ENCODE measurements at places on chromosomes 3 and 15. TPM values are rescaled to one million over a fixed set of nuclear protein-coding genes. Genes with fewer than 3 reads are reported as not detected.

DNA sequence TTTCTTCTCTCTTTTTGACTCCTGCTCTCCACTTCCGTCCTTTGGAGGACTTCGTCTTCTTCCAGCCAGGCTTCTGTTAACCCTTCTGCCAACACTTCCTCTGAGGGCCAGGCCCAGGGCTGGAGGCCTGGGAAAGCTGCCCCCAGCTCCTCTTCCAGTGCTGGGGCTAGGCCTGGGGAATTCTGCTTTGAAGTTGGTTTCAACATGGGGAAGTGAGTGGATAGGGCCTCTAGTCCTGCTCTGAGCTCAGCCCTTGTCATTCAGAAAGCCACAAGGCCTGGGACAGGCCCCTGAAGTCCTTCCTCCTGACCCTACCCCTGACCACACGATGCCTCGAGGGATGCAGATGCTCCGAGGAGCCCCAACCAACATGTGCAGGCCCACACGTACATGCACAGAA lies 53.9 kb upstream of the HERC1 start:
- no peak for DNase-seq
- H3K27ac ChIP-seq, result no peak overlapping the region
- H3K27me3 ChIP-seq, result no peaks in the 10 kb centered on the region
- no peak overlapping the region for H3K4me3 ChIP-seq
- no peaks in the 10 kb centered on the region for H3K4me1 ChIP-seq

DNA sequence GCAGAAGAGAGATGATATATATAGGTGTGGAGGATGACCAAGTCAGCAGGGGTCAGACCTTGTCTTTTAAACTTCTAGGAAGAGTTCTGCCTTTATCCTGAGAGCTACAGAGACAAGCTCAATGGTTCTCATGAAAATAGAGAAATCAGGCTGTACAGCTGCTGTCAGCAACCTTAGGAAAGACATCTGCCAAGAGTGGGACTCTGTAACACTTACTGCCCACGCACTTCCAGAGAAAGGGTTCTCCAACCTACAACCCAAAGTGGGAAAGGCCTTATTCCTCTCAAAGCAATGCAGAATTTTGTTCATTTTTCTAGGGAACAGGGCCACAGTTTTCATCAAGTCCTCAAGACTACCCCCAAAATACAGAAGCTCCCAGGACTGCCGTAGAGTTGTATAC lies 138.7 kb downstream of the STT3B start:
- no peaks in the 10 kb centered on the region for H3K36me3 ChIP-seq
- no peak overlapping the region for H3K27ac ChIP-seq
- H3K4me1 ChIP-seq, result no peaks in the 10 kb centered on the region
- H3K27me3 ChIP-seq, result no peaks in the 10 kb centered on the region
- DNase-seq, result no peak

GRCh38 chr3:105965384-105965783 lies 96.6 kb upstream of the CBLB start:
- H3K36me3 ChIP-seq, result no peaks in the 10 kb centered on the region
- DNase-seq, result peak; percentile 55
- H3K27ac ChIP-seq, result peak overlapping the region; percentile 39
- H3K4me1 ChIP-seq, result peaks cover 11% of the 10 kb centered on the region
- no peaks in the 10 kb centered on the region for H3K27me3 ChIP-seq

The TRIP4 gene
- 9.0 TPM for total RNA-seq
